NCI-H526 treated with DMSO at 0.1 percent for 48 hours (cell line): ENCODE measurements at places on chromosomes 12 and 14.
A peak's percentile ranks its signal among the peaks of the same experiment; 100 is the strongest.

DNA sequence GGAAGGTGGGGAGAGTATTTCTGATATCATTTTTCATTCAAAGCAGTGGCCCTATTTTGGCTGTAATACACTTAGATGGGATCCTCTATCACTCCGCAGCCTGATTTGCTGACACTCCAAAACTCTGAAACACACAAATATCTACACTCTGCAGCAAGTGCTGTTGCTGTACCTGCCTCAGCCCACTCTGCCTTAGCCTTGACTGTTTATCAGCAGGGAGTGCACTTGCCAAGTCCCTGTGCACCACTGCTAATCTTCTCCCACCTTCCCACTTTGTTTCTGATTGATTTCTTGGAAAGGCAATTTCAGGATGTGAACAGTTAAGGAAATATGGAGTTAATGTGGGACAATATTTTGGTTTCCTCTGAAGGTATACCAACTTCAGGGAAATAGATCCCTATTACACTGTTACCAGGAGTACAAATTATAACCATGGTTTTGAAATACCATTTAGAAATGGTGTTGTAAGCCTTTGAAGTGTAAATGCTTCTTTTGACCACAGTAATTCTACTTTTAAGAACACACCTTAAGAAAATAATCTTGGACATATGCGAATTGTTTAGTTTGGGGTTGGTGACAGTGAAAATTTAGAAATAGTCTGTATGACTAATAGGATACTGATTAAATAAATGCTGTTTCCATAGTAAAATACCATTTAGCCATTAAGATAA is 59.3 kb downstream of the MBIP start:
- DNase-seq: no peak

GRCh38 chr12:128734371-128734770 is 89.4 kb downstream of the SLC15A4 start:
- DNase-seq: no peak

- no peak for DNase-seq
These were observed 20.2 kb upstream of the PLA2G1B start for GRCh38 chr12:120347766-120348165.

DNA sequence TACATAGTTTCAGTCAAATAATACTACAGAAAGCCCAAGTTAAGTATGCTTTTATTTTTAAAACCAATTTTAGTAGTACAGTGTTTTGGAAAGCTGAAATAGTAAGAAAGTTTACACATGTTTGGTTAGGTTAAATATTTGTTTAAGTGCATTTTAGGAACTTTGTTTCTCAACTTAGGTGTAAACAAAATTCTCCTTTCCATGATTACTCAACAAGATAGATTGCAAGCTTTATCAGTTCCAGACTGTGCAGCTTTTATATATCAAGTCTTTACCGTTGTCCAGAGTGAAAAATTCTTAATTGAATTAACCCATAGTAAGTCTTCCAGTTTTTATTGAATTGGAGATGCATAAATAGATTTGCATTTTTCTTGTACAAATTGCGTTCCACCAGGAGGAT is 45.1 kb downstream of the PIWIL1 start:
- no peak for DNase-seq

- no peak for DNase-seq
These were observed 52.1 kb downstream of the PSMA6 start for GRCh38 chr14:35344107-35344807.

DNA sequence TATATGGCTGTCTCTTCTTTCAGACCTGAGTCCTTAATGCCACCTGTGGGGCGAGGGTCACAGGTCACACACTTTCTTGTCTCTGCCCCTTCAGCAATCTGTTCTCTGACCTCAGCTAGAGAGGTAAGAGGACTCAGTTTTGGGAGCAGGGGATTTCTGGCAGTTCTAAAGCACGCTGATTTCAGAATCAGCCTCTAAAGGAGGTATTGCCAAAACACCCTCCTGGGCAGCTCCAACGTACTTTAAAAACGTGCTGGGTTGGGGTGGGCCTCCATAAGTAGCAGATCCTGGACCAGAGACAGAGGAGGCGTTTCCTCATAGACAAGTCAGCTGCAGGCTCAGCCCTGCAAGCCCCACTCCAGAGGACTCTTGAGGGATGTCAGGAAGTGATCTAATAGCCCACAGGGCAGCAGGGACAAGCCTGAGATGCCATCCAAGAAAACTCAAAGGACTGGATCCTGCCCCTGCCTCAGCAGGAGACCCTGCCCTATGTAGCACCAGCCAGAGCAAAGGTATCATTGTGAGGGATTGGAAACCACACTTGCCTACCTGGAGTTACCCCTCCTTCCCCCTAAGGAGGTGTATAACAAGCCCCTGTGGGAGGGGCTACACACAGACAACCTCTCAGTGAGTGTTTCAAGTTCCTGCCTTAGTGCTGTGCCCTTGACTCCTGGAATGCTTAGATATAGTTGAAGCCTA is 8.5 kb downstream of the CTDSP2 start:
- no peak for DNase-seq

DNA sequence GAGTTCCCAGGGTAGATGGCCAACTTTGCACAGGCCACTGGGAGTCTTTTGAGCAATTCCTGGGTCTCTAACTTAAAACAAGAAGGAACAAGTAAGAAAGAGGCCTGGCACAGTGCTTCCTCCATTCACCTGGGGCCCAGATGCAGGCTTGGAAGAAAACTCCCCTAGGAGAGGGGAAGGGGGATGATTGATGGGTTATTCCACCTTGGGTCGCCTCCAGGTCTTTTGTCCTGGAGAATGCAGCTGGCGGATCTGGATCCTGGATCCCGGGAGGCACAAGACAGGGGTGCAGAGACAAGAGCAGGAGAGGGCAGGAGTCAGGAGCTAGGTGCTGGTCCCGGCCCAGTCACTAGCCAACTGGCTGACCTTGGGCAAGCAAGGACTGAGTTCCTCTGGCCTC is 74.5 kb downstream of the ESRRB start:
- DNase-seq: no peak

- no peak for DNase-seq
These were observed 15.0 kb upstream of the ORAI1 start for GRCh38 chr12:121611306-121611705.

GRCh38 chr14:85873006-85873405 is 343.1 kb downstream of the FLRT2 start:
- DNase-seq: no peak

DNA sequence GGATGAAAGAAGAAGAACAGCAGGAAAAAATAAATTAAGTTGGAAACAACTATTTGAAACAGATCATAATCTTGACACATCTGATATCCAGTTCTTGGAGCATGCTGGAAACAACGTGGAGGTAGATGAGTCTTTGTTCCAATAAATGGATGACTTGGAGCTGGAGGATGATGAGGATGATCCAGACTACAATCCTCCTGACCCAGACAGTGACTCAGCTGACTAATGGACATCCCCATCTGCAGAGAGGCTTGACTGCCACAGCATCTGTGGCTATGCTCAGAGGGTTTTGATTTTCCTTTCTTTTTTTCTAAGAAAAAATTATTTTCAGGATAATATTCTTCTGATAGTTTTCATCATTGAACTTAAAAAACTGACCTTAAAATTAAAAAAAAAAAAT is 6.2 kb upstream of the ZDHHC17 start:
- DNase-seq: no peak

DNA sequence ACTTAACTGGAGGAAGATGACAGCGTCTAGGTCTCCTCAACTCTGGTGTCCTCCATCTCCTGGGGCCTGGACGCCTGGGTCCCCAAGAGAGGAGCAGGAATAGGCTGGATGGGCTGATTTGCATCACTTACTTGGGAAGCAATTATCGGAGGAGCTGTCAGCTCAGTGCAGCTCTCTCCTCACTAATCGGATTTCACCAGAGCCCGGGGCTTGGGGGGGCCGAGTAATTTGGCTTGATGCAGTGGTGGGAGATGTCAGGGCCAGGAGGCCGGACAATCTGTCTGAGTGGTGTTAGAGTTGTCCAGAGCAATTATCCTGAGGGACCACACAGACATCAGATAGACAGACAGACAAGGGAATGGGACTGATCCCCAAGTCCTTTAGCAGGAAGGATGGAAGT is 4.6 kb upstream of the SMUG1 start:
- DNase-seq: no peak

DNA sequence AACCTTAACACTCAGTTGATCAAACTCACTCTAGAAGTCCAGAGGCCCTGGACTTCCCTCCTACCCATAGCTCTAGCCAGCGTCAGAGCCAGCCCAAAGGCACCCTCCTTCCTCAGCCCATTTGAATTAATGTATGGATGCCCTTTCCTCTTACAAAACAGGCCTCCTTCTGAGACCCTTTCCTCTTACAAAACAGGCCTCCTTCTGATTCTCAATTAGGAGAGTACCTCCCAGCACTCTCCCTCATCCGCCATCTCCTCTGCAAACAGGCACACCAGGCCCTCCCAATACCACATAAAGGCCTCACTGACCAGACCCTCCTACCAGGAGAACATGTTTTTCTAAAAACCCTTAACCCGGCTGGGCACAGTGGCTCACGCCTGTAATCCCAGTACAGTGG is 65.7 kb downstream of the MOK start:
- no peak for DNase-seq

- no peak for DNase-seq
These were observed 94.3 kb downstream of the FUT8 start for GRCh38 chr14:65506801-65507200.

DNA sequence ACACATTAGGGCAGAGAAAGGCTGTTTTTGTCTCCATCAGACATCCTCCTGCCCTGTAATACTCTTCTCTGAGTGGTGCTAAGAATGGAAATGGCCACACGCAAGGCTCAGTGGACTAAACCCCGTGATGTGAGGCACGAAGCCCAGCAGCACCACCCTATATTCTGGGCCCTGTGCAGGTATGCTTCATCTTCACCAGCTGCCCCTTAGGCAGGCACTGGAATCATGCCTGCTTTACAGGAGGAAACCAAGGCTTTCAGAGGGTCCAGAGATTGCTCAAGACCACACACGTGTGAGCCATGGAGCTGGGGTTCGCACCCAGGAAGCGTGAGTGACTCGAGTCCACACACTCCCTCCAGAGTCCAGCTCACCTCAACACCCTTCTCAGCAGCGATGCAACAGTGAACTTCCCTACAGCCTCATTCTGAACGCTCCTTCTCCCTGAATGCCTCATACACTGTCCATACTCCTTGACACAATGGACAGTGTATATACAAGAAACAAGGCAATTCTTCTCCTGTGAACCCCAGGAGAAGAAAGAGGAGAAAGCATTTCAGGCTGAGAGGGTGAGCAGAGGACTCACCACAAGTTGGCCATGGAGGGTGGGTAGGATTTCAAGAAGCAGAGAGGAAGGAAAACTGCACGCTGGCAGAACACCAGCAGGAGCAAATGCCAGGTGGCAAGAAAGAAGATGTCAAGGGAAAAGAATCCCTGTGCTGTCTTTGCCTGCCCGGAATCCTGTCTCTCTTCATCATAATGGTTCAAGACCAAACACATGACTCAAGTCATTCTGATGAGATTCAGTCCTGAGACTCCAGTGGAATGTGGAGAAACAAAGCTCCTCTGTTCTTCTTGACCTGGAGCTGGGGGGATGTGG is 39.1 kb downstream of the NT5DC3 start:
- DNase-seq: no peak

DNA sequence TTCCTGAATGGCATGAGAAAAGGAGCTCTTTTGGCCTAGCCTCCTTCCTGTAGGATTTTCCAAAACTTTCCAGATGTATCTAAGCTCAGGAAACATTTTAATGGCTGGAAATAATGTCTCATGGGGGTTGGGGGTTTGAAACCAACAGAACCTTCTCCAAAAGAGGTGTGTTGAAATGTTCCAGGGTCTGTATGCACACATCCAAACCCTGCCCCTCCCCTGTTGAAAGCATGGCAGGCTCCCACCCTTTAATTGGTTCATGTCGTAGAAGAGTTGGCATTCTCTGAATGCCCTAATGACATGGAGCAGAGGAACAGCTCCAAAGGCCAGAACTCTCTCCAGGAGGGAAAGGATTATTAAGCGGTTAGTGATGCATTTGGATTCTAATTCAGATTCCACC is 353.2 kb downstream of the ZFP36L1 start:
- DNase-seq: no peak

GRCh38 chr12:82479511-82479910 is 121.2 kb downstream of the METTL25 start:
- no peak for DNase-seq

DNA sequence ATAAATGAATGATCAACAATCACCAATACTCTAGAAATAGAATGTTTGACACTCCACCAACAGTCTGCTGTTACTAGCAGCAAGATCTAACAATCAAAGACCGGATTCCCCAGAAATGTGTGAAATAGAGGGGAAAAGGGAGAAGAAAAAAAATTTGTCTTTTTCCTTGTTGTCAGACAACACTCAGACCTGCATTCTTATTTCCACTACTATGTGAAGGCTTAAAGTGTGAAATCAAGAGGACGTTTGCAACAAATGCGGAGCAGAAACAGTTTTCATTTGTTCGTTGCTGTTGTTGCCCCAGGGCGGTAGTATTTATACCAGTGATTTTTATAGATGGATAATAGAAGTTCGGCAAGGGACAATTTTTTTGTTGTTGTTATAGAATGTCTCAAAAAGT is 9.2 kb downstream of the NKX2-1 start:
- DNase-seq: no peak

GRCh38 chr12:67202678-67203012 is 66.5 kb upstream of the CAND1 start:
- DNase-seq: no peak

GRCh38 chr14:100851946-100852620 is 26.2 kb downstream of the MEG3 start:
- no peak for DNase-seq

GRCh38 chr12:53252349-53252916 is 15.7 kb upstream of the ESPL1 start:
- no peak for DNase-seq

GRCh38 chr12:64723630-64724029 is 35.6 kb downstream of the GNS start:
- no peak for DNase-seq

DNA sequence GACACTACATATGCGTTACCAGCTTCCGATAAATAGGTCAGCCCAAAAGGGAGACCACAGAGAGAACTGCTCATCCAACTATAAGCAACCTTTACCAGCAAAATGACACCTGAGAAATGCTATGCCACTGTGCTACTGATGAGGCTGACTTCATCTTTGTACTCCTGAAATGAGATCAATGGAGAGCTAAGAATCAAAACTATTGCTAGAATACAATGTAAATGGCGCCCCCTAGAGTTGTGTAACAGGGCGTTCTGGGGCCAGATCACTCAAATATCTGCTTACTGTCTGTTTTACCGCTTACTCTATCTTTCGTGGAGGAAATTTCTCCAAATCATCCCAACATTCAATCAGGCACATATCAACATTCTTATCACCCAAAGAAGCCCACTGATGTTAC is 4.6 kb downstream of the ZNF384 start:
- peak; percentile 4 for DNase-seq

GRCh38 chr14:79482825-79483224 is 728.5 kb downstream of the DIO2 start:
- DNase-seq: no peak

- DNase-seq: no peak
These were observed 8.8 kb upstream of the TRAF3 start for GRCh38 chr14:102768223-102769048.

DNA sequence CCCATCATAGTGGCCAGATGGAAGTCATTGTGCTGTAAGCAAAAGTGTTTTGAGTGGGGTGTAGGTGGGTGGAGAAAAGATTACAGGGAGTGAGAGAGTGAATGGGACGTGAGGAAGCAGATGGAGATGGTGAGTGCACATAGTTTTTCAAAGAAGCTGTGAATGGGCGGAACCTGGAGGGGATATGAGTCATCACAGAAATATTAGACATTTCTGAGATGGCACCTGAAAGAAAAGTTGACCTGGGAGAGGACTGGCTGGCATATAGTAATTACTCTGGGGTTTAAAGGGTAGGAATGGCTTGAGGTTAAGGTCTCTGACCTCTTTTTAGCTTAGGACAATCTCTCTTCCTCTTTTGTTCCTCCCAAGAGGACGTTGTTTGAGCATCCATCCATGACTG is 50.5 kb downstream of the ANO4 start:
- DNase-seq: no peak

GRCh38 chr12:29533815-29534489 is 36.5 kb upstream of the OVCH1 start:
- no peak for DNase-seq
